ENCODE measurements at places on chromosomes 2 and 18. TPM values are rescaled to one million over a fixed set of nuclear protein-coding genes. Genes with fewer than 3 reads are reported as not detected.
A peak's percentile ranks its signal among the peaks of the same experiment; 100 is the strongest.

The OR6B2 gene
- total RNA-seq: not detected

The ABCG8 gene
- not detected for total RNA-seq

The CEP76 gene
- 16.3 TPM for total RNA-seq

The SPATA3 gene
- total RNA-seq: not detected

The TRIM43B gene
- not detected for total RNA-seq

The TUBB8B gene
- not detected for total RNA-seq

The HOXD1 gene
- total RNA-seq: not detected

DNA sequence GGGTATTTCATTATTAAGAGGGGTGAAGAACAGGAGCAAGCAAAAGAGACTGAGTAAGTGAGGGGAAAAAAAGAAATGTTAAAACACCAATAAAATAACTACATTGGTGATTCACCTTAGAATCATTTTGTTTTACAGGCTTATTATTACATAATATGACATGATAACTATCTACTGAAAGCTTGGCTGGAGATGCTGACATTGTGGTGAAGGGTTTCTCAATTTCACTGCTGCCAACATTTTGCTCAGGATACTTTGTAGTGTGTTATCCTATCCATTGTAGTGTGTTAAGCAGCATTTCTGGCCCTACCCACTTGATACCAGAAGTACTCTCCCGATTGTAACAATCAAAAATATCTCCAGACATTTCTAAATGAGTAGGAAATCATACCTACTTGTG, 1564.6 kb upstream of the NXPH2 start:
- H3K36me3 ChIP-seq: no peaks in the 10 kb centered on the region
- no peaks in the 10 kb centered on the region for H3K4me1 ChIP-seq
- H3K4me3 ChIP-seq: no peak overlapping the region
- no peak overlapping the region for H3K27ac ChIP-seq

DNA sequence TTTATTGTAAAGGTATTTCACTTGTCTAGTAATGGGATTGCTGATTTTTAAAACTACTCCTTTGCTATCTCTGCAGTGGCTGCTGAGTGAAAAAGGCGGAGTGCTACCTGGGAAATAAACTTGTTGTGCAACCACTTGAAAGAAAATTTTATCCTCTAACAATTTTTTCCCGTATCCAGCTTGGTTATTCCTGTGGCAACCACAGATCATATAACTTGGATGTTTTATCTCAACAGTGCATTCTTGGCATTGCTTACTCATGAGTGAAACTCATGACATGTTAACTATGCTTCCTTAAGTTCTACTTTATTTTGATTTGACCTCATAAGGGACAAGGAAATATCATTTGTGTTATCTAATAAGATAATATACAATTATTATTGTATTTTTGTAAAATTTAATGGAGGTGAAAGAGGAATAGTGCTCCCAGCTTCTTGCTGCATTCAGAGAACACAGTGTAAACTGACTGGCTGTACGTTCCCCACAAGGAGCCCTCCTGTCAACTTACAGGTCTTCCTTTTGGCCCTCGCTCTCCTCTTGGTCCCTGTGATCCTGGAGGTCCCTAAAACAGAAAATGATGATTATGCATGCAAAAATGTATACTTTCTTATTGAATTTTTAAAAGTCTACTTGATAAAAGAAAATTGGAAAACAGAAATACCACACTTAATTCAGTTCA, 82.7 kb downstream of the COL5A2 start:
- H3K27me3 ChIP-seq: no peaks in the 10 kb centered on the region
- no peaks in the 10 kb centered on the region for H3K36me3 ChIP-seq
- H3K27ac ChIP-seq: no peak overlapping the region
- DNase-seq: no peak
- no peak overlapping the region for H3K4me3 ChIP-seq

DNA sequence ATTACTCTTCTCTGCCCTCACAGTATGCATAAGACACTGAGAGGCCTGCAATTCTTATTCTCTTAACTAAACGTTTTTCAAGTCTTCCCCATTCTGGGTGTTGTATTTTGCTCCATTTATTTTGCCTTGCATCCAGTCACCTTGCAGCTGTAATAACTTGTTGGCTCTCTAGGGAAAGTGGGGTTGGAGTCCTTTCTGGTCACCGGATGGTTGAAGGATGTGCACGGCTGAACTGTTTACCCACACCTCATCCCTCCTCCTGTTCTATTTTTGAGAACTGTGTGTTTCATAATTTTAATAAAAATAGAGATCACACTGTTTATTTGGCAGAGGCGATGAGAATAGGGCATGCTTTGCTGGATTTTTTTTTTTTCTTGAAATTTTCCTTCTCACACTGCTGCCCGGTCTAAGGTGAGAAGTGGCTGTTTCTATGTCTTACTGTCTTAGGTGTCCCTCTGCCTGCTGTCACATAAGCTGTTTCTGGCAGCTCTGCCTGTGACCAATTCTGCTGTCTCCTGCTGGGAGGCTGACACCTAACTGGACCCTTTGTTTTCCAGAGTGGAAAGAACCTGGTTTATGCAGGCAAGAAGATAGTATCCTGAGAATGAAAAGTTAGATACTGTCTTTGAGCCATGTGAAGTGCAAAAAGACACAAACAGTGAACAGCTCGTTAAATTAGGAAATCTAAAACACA, 342.6 kb downstream of the DPP10 start:
- no peaks in the 10 kb centered on the region for H3K27me3 ChIP-seq
- no peak for DNase-seq
- no peak overlapping the region for H3K27ac ChIP-seq
- no peaks in the 10 kb centered on the region for H3K36me3 ChIP-seq

DNA sequence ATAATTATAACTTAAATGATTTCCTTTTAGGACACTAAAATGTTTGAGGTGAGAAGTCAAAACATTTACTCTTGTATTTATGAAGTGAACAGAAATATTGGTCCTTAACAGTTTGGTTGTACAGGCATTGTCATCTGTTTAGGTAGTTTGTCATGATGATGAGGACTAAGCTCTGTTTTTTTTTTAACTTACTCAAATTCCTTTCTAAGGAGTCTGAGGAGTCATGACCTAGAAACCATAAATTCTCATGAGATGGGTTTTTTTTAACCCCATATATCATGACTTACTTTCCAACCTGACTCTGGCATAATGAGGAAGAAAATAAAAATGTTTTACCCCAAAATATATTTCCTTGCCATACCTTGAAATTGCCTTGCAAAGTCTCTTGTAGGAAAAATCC, 1176.2 kb downstream of the SUCLG1 start:
- H3K4me1 ChIP-seq: no peaks in the 10 kb centered on the region
- H3K36me3 ChIP-seq: no peaks in the 10 kb centered on the region
- H3K27me3 ChIP-seq: no peaks in the 10 kb centered on the region
- DNase-seq: no peak
- H3K4me3 ChIP-seq: no peak overlapping the region

DNA sequence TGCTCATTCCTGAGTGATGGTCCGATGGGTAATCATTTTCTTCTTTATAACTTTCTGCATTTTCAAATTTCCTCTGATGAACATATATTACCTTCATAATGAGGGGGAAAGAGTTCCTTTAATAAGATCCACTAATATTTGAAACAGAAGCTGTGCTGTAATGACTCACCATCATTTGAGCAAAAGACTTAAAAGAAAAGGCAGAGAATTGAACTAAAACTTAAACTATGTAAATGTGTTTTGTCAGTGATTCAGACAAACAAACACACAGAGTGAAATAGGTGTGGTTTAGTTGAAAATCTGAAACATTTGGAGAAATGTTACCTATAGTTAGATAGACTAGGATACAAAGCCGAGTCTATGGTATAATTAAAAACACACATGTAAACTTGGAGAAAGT, 209.6 kb downstream of the STK39 start:
- no peak for DNase-seq
- H3K27ac ChIP-seq: no peak overlapping the region
- peaks cover 16% of the 10 kb centered on the region for H3K36me3 ChIP-seq
- no peaks in the 10 kb centered on the region for H3K27me3 ChIP-seq
- H3K4me1 ChIP-seq: peaks cover 4% of the 10 kb centered on the region

GRCh38 chr18:3692691-3693090, 242.7 kb downstream of the TGIF1 start:
- DNase-seq: no peak
- H3K4me3 ChIP-seq: no peak overlapping the region
- no peaks in the 10 kb centered on the region for H3K4me1 ChIP-seq
- peaks cover 13% of the 10 kb centered on the region for H3K27me3 ChIP-seq

- no peaks in the 10 kb centered on the region for H3K27me3 ChIP-seq
- DNase-seq: no peak
- no peak overlapping the region for H3K27ac ChIP-seq
Measured at GRCh38 chr2:168039881-168040280, 207.5 kb downstream of the STK39 start.

DNA sequence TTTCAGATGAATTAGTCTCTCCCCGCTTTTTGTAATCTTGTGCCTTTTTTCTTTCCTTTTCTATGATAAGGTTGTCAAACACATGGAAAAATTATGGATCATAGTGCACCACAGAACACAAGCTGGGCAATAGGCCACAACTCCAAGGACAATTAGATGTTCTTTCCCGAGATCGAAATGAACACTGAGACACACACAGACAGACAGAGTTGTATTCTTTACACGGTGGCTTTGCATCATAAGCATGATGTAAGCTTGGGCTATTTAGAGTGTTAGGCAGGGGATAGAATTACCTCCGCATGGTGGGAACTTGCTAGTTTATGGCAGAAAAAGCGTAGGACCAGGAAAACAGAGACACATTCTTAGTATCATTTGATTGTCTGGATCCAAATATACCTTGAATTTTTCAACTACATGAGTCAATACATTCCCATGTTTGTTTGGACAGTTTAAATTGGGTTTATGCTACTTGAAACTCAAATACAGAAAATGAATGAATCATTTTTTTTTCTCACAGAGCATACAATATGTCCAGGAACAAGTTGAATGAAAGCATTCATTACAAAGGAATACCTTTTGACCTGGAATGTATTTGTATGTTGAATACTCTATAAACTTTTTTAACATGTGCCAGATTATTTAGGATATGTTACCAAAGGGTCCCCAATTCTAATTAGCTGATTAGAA, 1611.5 kb upstream of the TMEFF2 start:
- no peaks in the 10 kb centered on the region for H3K4me1 ChIP-seq
- no peaks in the 10 kb centered on the region for H3K36me3 ChIP-seq
- no peak for DNase-seq
- no peak overlapping the region for H3K27ac ChIP-seq
- no peaks in the 10 kb centered on the region for H3K27me3 ChIP-seq

DNA sequence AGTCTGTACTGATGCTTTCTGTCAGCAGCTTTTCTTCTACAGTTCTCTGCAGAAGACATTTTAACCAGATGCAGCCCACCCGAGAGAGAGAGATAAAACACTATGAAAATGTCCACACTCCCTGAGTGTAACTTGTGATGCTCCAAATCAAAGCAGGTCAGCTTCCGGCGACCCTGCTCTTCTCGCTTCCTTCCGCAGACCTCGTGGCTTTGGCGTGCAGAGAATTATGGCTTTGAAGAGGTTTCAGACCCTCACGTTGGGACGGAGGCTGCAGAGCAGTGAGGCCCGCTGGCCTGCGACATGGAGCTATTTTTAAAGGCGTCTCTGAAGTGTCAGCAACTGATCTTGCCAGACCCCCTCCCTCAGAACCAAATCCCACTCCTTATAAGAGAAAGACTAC, 41.8 kb downstream of the TMEM163 start:
- peak overlapping the region; percentile 14 for H3K27ac ChIP-seq
- H3K36me3 ChIP-seq: peaks cover 7% of the 10 kb centered on the region
- H3K4me3 ChIP-seq: peak overlapping the region; percentile 55

DNA sequence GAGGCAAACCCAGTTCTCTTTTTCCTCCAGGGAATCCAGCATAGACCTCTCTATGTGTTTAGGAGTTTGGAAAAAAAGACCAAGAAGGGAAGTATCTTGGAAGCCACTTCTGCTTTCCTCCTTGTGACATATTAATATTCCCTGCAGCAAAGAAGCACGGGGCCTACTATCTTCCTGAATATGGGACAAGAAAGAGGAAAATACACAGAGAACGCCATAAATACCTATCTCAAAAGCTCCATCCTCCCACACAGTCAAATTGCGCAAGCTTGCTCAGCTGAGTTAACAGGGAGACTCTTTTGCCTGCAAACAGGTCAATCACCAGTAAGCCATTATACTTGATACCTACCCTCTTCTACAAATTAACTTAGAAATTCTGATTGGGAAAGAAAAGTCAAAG, 16.7 kb upstream of the RAPH1 start:
- no peak for DNase-seq
- no peak overlapping the region for H3K27ac ChIP-seq
- no peaks in the 10 kb centered on the region for H3K36me3 ChIP-seq

DNA sequence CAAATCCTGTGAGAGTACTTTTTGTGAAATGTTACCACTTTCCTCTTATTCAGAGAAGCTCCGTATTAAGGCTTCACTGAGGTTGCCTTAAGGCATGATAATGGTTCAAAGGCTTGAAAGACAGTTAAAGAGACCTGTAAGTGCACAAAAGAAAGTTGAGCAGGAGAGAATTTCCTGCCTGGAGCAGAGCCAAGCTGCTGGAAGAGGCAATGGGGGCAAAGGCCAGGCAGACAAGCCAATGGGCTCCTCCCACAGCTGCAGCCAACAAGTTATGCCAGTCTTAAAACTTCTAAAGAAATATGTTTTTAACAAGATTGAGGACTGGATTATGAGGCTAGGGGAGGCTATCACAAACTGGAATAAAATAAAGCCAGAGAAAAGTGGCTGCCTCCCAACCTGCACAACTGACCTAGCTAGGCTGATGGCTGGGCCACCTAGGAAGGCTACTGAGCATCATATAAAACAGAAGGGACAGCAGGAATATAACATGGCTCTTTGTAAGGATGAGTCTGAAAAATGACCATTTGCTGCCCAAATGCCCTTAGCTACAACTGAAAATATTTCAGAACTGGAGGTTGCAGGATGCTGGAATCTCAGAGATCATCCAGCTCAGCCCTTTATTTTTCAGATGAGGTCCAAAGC, 2.1 kb downstream of the IL1B start:
- H3K4me1 ChIP-seq: peaks cover 4% of the 10 kb centered on the region
- H3K4me3 ChIP-seq: no peak overlapping the region
- DNase-seq: no peak
- H3K27ac ChIP-seq: no peak overlapping the region
- peaks cover 27% of the 10 kb centered on the region for H3K27me3 ChIP-seq

GRCh38 chr2:121860033-121860757, 104.7 kb downstream of the TSN start:
- no peaks in the 10 kb centered on the region for H3K4me1 ChIP-seq
- H3K27me3 ChIP-seq: peaks cover 12% of the 10 kb centered on the region
- no peak overlapping the region for H3K27ac ChIP-seq
- H3K4me3 ChIP-seq: no peak overlapping the region
- no peaks in the 10 kb centered on the region for H3K36me3 ChIP-seq
- DNase-seq: no peak

DNA sequence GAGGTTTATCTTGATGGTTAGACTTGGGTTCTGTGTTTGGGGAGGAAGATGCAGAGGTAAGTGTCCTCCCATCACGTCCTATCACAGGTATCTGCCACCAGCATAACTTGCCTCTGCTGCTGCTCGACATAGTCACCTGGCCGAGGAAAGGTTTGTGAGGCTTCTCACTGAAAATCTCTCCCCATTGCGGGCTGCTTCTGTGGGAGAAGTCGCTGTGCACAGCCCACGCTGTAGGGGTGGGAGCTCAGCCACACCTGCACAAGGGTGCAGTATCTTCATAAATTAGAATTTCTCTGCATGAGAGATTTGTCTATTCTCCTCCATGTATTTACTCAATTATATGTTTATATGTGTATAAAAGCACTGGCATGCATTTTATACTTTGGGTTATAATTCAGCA, 415.7 kb upstream of the MYT1L start:
- no peaks in the 10 kb centered on the region for H3K4me1 ChIP-seq
- H3K4me3 ChIP-seq: no peak overlapping the region
- no peak overlapping the region for H3K27ac ChIP-seq
- DNase-seq: no peak

GRCh38 chr2:225893151-225893550, 493.6 kb downstream of the NYAP2 start:
- DNase-seq: no peak
- H3K36me3 ChIP-seq: no peaks in the 10 kb centered on the region
- no peak overlapping the region for H3K4me3 ChIP-seq

Data from activated CD4-positive, alpha-beta T cell treated with anti-CD3 and anti-CD28 coated beads, Interleukin-2, amount 10 ng/mL, durations not matched to agents 24 days and 14 days (primary cell).